ENCODE measurements at places on chromosomes 5 and 9. TPM values are rescaled to one million over a fixed set of nuclear protein-coding genes. Genes with fewer than 3 reads are reported as not detected.

DNA sequence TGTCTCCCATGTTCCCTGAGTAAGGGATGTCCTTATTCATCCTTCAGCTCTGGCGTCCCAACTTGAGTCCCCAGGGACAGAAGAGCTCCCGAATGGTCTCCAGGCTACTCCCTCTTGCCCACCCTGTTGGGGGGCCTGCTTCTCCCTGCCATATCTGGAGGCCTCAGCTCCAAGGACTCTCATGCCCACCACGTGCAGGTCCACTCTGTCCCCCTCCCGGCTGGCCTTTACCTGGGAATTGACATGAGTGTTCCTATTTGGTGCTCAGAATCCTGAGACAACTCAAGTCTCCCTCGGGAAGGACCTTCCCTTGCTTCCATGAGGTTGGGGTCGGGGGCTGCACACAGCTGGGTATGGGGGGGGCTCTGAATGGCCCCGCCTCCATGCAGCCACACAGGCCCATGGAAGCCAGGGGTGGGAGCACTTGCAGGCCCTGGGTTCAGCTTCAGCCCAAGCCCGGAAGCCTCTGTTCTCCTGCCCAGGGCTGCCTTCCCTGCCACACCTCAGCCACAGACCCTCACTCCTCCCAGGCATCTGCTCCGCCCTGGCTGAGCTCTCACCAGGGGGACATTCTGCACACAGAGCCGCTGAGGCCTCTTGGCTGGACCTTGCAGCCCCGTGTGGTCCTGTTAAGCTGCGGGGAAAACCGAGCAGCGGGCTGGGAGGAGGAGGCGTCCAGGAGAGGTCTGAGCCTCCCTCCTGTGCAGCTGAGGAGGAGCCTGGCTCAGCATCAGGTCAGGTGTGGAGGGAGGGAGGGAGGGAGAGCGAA is 121.9 kb downstream of the PHF2 start:
- no peak for DNase-seq

DNA sequence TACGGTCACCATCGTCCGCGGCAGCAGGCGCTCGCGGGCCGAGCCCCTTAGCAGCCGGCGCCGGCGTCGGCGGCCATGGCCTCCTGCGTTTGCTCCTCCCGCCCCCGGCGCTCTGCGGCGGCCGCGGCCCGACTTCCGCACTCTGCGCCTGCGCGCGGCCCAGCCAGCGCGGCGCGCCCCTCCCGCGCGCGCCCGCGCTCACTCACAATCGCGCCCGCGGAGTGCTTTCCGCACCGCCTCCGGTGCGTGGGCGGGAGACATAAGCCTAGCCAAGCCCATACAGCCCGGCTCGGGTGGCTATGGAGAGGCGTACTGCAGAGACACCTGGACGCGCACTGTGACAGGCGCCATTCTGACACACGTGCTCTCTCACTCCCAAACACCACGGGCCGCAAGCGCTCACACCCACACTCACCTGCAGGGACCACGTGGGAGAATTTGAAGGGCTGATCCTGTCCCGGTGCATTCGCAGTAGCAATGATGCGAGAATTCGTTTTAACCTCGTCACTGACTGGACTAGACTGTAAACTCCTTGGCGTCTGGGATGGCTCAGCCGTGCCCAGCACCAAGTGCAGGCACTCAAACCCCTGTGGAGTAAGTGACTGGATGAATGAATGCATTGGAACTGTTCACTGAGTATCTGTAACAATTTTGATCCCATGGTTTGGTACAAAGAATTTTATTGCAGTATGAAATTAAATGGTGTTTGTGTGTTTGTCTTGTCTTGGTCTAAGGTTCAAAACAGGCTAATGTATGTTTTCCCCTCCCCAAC is at the start of gene RNF145:
RNF145 (minus strand) TSS at position 116 of the 772 bp plus-strand sequence. CDS start 5,936 bp downstream, outside the sequence.
- DNase-seq, result peak; percentile 56

GRCh38 chr5:53091289-53091688 is 18.3 kb downstream of the MOCS2 start:
- no peak for DNase-seq

The BNC2 gene
- total RNA-seq, result 5.7 TPM

The WDR31 gene
- total RNA-seq, result 0.80 TPM

DNA sequence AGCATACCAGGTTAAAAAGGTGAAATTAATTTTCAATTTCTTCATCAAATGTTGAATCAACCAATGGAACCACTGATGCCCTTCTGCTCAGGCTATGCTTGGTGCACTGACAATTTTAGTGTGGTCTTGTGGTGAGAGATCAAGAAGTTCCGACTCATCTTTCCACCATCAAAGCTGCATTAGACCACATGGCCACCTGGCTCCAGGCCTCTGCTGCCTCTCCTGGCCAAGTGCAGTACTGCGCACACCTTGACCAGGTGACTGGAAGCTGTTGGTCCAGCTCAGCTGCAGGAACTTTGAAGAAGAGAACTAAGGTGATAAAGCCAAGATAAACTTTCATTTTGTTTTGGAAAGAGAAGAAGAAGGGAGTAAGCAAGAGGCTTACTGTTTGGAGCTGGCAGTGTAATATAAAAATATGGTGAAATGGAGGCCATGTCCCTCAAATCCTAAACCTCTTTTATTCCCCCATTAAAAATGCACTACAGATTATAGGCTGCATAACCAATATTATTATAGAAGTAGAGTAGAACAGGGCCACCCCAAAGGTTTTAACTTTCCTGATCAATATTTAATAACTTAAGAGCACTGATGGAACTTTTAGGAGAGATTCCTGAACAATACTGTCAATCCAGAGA is 315.5 kb upstream of the C9orf72 start:
- DNase-seq, result peak; percentile 22

DNA sequence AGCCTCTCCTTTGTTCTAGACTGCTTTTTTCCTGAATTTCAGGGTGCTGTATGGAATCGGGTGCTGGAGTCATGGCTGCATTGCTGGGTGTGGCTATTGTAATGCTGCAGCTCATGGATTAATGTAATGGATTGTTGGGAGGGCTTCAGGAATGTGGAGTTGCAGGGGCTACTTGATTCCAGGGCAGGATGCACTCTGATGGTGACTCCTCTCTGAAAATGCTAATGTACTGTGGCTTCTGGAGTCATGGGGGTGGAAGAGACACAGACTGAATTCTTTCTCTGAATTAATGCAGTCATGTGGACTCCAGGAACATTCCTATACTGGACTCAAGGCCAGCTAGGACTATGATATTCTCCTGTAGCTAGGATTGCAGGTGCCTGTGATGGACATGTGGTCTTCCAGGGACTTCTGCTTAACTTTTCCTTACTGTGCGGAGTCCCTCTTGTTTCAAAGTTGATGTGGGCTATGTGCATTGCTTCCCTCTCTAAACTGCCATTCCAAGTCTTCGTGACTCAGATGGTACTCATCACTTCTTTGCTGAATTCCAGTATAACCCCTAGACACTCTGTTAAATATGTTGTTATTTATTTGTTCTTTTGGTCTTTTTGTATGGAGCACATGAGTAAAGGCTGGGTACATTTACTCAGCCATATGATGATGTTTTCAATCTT is 396.2 kb downstream of the KCTD16 start:
- no peak for DNase-seq

Data from Panc1 (cell line).